COR-L47 (cell line): ENCODE measurements at places on chromosomes 12 and 14.

GRCh38 chr14:92801917-92802316 is 7.8 kb downstream of the GOLGA5 start:
- no peak for DNase-seq

DNA sequence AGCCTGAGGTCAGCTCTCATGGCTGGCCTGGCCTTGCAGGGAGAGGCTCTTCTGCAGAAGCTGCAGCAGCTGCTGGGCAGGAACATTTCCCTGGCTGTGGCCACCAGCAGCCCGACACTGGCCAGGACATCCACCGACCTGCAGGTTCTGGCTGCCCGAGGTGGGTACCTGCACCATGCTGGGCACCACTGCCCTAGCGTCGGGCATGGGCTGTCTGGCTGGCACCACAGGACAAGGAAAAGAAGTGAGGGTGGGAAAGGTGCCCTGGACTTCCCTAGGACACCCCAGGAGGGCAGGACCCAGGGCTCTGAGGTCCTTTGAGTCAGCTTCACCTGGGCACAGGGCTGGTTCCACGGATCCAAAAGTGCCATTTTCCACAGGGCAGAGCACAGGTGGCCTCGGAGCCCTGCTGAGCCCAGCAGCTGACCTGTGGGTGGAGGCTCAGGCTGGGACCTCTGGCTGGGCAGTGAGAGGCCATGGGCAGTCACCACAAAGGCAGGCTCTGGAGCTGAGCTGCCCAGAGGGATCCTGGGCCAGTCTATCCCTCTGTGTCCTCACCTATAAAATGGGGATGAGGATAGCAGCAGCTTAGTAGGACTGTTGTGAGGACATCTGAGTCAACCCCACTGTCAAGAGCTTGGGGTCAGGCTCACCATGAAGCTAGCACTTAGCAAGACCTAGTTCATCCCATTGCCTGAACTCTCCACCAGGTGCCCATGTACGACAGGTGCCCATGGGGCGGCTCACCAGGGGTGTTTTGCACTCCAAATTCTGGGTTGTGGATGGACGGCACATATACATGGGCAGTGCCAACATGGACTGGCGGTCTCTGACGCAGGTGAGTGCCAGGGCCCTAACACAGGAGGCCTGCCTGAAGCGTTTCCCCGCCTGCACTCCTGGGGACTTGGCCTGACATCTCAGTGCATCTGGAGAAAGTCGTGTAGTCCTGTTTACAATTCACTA is 4.9 kb downstream of the PLD4 start:
- DNase-seq = no peak

DNA sequence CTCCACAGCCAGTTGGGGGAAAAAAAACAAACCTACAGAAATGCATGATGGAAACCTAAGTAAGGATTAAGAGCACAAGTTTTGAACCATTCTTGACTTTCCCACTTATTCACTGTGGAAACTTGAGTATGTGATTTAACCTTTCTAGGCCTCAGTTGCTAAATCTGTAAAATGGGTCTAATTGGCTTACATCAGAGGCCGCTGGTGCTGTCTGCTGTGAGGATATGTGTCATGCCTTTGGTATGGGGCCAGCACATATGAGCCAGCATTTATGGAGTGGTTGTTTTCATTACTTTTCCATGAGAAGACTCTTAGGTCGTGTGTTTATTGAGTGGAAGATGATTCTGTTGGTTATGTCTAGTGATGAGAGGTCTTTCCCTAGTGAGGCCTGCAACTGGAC is 102.4 kb downstream of the ESR2 start:
- no peak for DNase-seq

GRCh38 chr14:89501381-89501780 is 84.3 kb upstream of the FOXN3 start:
- DNase-seq = no peak

GRCh38 chr12:12123036-12123604 is 52.4 kb downstream of the BCL2L14 start:
- no peak for DNase-seq

- no peak for DNase-seq
These were observed 215.5 kb upstream of the BMP4 start for GRCh38 chr14:54172114-54172513.

- no peak for DNase-seq
These were observed 30.3 kb downstream of the C14orf132 start for GRCh38 chr14:96069421-96069820.

GRCh38 chr14:94056579-94057308 is 24.3 kb downstream of the DDX24 start:
- no peak for DNase-seq

DNA sequence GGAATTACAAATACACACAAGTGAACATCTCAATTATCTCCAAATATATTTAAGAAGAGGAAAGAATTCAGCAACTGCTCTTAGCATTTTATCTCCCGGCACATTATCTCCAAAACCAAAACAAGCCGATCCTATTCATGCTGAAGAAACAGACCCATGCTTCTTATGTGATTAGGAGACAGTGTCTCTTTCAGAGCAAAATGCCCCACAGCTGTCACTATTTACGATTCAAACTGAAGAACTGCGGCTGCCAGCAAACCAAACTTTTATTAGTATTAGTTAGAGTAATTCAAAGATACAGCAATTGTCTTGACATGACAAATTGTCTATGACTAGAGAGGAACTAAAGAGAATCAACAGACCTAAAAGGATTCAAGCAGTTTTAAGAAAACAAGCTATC is 79.4 kb downstream of the SETD3 start:
- DNase-seq = no peak

DNA sequence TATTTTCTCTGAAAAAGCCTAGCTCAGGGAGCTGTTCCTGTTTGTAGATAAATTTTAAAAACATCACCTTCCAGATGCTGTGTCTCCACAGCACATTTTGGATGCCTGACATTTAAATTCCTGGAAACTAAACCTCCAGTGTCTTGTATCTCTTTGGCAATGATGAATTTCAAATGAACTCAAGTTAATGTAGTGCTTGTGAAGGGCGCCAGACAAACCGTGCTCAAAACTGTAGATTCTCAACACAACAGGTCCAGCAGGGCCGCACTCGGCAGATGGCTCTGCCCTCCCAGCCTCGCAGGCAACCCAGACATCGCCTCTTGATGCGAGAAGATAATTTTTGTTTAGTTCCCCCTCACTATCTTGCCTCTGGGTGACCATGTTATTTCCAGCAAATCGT is 432.9 kb downstream of the VRK1 start:
- DNase-seq = no peak

DNA sequence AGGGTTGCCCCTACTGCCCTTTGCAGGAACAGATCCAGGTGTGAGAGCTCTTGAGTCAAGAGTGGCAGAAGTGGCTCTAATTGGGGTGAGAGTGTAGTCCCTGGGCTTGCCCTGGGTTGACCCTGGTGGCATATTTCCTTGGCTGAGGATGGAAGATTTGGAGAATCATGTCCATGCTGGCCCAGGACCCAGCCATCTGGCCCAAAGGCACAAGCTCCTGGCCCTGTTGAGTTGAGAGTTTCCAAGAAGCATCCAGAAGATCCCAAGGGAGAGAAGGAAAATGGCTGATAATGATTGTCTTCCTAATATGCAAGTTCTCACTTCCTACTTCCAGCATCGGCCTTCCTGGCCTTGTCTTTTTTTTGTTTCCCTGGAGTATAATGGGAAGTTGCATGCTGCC is 55.5 kb upstream of the SRSF5 start:
- no peak for DNase-seq

GRCh38 chr14:92938890-92939671 is 16.1 kb downstream of the CHGA start:
- no peak for DNase-seq

GRCh38 chr14:32985866-32986265 is 47.2 kb downstream of the NPAS3 start:
- no peak for DNase-seq

DNA sequence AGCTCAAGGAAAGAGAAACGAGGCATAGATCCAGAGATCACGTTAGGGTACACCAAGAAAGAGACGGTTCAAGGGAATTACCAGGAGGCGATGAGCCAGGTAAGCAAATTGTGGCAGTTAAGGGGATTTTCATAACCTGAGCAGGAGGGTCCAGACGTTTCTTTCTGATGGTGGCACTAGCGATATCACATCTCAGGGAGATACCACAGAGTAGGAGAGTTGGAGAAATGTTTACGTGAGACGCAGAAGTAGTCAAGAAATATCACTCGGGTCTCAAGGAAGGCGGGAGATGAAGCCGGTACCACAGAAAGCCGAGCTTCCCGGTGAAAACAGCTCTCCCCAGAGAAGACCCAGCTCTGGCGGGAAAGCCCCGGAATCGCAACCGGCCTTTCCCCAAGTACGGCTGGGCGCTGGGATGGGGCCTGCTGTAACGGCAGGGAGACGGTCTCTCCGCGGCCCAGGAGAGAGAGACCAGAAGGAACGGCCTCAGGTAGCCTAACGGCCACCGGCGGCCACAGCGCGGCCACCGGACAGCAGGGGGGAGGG is 485 bp downstream of the SENP1 start:
- no peak for DNase-seq

GRCh38 chr14:81235096-81235495 is 14.3 kb upstream of the GTF2A1 start:
- no peak for DNase-seq

DNA sequence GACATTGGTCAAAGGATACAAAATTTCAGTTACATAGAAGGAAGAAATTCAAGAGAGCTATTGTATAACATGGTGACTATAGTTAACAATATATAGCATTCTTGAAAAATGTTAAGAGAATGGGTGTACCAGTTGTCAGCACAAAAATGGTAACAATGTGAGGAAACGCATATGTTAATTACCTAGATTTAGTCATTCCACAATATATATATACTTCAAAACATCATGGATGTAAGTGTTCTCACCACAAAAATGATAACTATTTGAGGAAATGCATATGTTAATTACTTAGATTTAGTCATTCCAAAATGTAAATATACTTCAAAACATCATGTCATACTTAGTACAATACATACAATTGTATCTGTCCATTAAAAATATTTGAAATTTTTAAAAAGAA is 540.4 kb upstream of the MGAT4C start:
- DNase-seq = no peak

DNA sequence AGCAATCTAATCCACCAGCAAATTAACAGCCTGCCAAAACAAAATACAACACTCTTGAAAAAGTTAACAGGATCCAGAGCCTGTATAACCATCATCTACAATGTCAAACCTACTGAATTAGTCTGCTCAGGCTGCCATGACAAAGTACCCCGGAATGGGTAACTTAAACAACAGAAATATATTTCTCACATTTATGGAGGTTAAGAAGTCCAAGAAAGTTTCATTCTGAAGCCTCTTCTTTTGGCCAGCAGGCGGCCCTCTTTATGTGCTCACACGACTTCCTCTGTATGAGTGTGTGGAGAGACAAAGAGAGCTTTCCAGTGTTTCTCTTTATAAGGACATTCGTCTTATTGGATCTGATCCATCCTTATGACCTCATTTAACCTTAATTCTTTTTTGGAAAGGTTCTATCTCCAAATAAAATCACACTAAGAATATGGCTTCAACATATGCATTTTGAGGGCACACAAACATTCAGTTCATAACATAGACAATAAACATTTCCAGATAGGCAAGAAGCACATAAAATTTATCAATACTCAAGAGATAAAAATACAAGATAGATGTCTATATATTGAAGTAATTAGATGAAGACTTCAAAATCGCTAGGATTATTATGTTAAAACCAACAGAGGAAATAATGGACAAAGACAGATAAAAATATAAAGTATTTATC is 5.9 kb upstream of the RERG start:
- DNase-seq = no peak

DNA sequence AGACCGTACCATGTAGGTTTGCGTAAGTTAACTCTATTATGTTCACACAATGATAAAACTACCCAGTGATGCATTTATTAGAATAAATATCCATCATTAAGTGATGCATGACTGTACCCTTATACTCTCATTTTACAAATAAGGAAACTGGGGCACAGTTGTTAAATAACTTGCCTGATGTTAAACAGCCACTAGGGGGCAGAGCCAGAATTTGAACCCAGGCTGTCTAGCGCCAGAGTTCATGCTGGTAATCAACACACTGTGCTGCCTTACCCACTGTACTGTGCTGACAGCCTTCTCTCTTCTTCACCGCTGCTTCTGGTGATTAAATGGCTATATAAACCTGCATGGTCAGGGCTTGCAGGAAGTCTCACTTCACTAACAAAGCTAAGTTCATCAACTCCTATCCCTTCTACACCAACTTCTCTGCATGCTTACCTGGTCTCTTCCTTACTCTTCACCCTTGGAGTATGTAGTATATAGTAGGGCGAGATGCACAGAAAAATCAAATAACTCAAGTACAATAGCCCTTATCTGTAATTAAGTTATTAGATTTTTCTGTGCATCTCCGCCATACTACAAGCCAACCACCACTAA is 43.6 kb upstream of the APPL2 start:
- peak; percentile 27 for DNase-seq

- DNase-seq = no peak
These were observed 46.0 kb downstream of the ERGIC2 start for GRCh38 chr12:29334937-29335336.

- DNase-seq = no peak
These were observed 28.5 kb upstream of the PLEK2 start for GRCh38 chr14:67440513-67440912.
